ENCODE measurements at places on chromosomes 4 and X. TPM values are rescaled to one million over a fixed set of nuclear protein-coding genes. Genes with fewer than 3 reads are reported as not detected.

NOX1 gene
- total RNA-seq: not detected

TCEAL9 gene
- total RNA-seq: 3.2 TPM

PCSK1N gene
- total RNA-seq: 1.7 TPM

MAGEA4 gene
- total RNA-seq: not detected

TASL gene
- total RNA-seq: 0.79 TPM

USP17L19 gene
- total RNA-seq: not detected

RNF4 gene
- total RNA-seq: 73.1 TPM

All from activated naive CD4-positive, alpha-beta T cell treated with anti-CD3 and anti-CD28 coated beads for 36 hours (primary cell).